ENCODE measurements at places on chromosomes 13 and 19.

- DNase-seq, result no peak
These were observed 128.6 kb downstream of the DLEU7 start for GRCh38 chr13:50714891-50715290.

GRCh38 chr13:109949397-109949796 is 163.0 kb upstream of the IRS2 start:
- DNase-seq, result no peak

GRCh38 chr19:51751655-51752054 is at the start of gene FPR1:
Gene FPR1 (minus strand): TSS chr19:51751878. CDS start chr19:51746994, 4,884 bp downstream.
- no peak for DNase-seq

DNA sequence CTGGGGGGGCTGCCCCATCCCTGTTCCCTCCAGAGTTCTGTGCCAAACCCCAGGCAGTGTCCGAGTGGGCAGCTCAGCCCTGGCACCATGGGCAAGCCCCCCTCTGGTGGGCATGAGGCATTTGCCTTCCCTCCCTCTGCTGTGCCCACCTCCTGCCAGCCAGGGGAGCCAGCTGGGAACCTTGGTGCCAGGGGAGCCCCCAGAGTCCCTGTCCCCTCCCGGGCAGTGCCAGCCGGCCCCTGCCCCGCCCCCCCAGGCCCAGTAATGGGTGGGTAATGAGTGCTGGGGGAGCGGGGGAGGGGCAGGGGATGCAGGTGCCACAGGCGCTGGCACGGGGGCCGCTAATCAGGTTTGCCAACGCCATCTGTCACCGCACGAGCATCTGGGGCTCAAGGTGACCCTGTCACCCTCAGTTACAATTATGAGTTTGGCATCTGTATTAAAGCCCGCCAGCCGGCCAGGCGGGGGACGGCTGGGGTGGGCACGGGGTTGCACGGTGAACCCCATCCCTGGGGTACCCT is 5.9 kb downstream of the DAND5 start:
- DNase-seq, result no peak

- no peak for DNase-seq
These were observed 1194.4 kb downstream of the SLITRK1 start for GRCh38 chr13:82687884-82688283.

GRCh38 chr13:36945078-36945477 is 25.0 kb upstream of the SMAD9 start:
- DNase-seq, result no peak

DNA sequence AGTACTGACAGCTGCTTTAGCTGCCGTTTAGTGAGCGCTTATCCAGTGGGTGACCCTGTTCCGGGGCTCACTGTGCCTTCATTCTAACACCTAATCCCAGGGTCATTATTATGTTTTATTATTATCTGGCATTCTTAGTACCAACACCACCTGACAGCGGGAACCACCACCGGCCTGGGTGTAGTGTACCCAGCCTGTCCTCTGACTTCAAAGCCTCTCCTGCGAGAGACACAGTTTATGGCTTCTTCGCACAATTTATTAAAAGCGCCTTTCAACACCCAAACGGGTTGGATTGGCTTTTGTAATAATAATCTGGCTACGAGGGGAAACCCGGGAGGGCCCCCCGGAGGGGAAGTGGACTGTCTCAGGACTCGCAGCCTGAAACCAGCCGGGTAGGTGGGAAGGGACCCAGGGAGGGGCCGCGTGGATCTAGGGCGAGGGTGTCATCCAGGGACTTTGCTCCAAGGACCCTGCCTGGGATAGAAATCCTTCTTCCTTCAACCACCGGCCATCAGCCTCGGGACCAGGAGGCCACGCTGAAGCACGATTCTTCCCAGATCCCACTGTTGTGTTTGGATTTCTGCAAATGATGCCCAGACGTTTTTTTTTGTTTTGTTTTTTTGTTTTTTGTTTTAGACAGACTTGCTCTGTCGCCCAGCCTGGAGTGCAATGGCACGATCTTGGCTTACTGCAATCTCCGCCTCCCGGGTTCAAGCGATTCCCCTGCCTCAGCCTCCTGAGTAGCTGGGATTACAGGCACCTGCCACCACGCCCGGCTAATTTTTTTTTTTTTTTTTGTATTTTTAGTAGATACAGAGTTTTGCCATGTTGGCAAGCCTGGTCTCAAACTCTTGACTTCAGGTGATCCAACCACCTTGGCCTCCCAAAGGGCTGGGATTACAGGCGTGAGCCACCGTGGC is 1.6 kb upstream of the ZBTB7A start:
- no peak for DNase-seq

DNA sequence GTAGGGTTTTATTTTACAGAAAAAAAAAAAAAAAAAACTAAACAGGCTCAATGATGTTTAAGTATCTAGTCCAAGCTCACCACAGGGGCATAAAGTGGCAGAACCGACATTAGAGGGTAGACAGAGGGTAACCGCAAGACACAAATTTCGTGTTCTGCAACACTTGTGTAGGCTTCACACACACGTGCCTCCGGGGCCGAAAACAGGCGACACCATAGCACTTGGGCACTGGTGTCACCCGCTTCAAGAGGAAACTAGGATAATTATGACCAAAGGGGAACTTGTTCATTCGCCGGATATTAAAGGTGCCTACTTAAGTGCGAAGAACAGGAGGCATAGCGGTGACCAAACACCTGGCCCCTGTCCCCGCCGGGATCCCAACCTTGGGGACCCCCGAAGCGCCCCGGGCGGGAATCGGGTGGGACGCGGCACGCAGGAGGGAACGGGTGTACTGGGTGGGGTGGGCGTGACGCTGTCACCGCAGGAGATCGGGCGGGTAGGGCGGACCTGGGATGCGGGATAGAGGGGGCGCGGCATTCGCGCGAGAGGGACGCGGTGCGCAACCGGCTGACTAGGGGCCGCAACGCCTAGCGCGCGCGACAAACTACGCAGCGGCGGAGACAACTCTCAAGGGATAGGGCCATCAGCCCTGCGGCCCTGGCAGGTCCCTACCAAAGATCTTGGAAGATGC is 558 bp downstream of the MZT1 start:
- DNase-seq, result peak; percentile 21

- DNase-seq, result no peak
These were observed 300.5 kb downstream of the NALCN start for GRCh38 chr13:101115762-101116171.

- DNase-seq, result no peak
These were observed 223.9 kb downstream of the LHFPL6 start for GRCh38 chr13:39379118-39379517.

DNA sequence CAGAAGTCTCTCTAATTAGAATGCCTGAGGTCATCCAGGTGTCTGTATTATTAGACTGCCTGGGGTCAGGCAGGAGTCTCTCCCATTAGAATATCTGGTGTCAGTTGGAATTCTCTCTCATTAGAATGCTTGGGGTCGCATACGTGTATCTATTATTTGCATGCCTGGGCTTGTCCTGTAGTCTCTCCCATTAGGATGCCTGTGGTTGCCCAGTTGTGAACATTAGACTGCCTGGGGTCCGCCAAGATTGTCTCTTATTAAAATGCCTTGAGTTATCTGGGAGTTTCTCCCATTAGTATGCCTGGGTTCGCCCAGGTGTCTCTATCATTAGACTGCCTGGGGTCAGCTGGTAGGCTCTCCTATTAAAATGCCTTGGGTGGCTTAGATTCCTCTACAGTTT is 1494.7 kb downstream of the UQCRFS1 start:
- DNase-seq, result no peak

DNA sequence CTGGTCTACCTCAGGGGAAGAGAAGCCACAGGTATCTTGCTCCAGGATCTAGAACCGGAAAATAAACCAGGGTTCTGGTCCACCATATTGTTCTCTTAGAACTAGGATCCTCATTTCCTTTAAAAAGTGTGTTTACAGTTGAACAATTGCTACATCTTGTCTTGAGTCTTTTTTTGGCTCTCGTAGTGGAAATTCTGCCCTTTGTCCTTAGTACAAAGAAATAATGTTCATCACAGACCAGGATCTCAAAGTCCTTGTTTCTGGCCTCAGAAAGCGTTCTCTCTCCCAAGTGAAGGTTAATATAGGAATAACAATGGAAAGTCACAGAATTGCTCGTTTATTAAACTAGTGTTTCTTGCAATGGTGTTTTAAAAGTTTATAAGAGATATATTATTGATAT is 20.8 kb downstream of the KLF2 start:
- DNase-seq, result no peak

DNA sequence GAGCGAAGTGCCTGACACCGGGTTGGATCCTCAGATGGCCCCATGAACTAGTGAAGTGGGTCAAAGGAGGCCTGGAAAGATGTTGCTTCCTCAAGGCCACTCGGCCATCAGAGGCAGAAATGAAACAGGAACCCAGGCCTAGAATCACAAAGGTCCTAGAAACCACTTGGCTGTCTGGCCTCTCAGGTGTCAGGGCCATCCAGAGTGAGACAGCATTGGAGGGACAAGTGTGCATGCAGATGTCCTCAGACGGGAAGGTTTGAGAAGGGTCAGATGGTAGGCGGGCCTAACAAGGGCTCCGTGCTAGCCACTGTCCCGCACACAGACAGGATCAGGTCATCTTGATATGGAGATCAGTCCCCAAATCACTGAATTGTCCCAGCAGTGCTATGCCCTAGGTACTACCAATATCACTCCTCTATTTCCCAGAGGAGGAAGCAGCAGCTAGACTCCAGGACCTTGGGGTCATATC is 14.3 kb downstream of the CCDC97 start:
- DNase-seq, result no peak

DNA sequence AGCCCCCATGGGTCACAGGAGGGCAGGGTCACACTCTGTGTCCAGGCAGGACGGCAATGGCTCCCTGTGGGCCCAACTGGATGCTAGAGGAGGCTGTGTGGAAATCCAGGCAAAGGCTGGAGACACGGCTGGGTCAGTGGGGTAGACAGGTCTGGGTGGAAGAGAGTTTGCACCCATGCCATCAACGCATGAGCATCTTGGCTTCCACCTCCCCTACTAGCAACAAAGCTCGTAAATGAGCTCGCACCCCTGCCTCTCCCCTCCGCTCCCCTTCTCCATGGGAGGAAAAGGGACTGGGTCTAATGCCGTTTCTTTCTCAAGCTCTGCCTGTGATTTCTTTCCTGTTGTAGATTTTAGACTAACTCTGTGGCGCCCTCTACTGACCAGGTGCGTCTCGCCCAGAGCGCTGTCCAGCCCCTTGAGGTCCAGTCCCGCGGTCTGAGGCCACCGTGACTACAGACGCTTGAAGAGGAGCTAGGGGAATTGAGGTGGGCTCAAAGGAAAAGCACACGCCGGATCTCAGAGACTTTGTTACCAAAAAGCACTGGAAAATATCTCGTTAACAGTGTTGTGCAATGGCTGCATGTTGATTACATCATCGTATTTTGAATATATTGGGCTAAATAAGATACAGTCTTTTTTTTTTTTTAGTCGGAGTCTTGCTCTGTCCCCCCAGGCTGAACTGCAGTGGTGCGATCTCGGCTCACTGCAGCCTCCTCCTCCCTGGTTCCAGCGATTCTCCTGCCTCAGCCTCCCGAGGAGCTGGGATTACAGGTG is 50.7 kb upstream of the USP29 start:
- DNase-seq, result no peak

GRCh38 chr13:36847606-36848005 is 28.6 kb downstream of the RFXAP start:
- DNase-seq, result no peak

DNA sequence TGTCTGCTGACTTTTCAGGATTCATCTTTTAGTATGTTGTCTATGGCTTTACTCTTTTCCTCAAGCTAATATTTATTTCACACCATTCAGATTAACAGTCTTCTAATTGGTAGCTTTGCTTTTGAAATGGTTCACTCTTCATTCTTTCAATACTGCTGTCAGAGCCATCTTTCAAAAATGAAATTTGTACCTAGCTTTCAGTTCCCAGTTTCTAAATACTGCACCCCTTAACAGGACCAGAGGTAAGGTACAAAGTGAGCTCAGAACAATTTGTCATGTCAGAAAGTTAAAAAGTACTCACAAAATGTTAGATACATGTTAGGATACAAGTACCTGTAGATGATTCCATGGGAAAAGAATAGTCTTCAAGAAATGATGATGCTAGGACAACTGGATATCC is 83.0 kb downstream of the FNDC3A start:
- no peak for DNase-seq
